Activated CD8-positive, alpha-beta memory T cell treated with anti-CD3 and anti-CD28 coated beads for 1 hour (primary cell): ENCODE measurements at places on chromosomes 4 and X.

DNA sequence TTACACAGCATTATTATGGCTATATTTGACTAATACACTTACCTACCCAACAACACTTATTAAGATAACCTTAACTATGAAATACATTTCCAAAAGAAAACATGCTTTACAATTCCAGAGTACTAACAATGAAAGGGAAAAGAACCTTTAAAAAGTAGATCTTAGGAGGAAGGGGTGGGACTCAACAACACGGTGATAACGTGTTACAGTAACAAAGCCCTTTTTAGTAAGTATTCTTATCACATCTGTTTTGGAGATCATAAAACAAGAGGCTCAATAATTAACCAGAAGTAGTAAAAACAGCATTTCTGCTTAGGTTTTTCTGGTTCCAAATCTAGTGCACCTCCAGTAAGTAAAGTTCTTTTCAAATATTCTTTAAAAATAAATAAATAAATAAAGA is 202.1 kb upstream of the SLC7A11 start:
- no peak for DNase-seq

DNA sequence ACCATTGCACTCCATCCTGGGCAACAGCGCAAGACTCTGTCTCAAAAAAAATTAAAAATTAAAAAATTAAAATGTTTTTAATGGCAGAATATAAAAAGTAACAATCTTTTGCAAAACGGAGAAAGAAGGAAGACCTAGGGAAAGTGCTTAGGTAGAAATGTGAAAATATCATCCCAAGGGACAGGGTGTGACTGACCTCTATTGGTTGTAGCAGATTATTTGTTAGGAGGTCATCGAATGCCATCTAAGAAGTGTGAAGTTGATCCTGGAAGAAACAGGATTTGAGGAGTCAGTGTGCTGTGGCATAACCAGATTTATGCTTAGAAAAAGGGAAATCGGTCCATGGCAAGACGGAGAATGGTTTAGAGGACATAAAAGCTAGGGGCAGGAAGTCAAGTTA is 18.1 kb upstream of the C4orf36 start:
- DNase-seq = no peak

DNA sequence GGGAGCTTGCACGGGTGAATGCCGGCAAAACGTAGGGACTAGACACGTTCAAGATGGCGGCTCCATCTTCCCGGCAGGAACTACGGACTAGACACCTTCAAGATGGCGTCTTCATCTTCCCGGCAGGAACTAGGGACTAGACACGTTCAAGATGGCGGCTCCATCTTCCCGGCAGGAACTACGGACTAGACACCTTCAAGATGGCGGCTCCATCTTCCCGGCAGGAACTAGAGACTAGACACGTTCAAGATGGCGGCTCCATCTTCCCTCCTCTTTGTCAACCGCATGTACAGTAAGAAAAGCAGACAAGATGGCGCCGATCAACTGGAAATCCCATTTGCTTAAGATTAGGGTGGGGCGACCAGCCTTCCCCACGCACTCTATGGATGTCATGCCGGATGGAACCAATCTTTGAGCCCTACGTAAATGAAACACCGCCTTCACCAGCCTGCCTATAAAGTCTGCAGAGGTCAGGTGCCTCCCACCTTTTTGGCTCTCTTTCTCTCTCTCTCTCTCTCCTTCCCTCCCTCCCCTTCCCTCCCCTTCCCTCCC is 222.4 kb downstream of the CRLF2 start:
- DNase-seq = peak; percentile 3

GRCh38 chrX:121161501-121161933 is 114.1 kb downstream of the GLUD2 start:
- DNase-seq = no peak

DNA sequence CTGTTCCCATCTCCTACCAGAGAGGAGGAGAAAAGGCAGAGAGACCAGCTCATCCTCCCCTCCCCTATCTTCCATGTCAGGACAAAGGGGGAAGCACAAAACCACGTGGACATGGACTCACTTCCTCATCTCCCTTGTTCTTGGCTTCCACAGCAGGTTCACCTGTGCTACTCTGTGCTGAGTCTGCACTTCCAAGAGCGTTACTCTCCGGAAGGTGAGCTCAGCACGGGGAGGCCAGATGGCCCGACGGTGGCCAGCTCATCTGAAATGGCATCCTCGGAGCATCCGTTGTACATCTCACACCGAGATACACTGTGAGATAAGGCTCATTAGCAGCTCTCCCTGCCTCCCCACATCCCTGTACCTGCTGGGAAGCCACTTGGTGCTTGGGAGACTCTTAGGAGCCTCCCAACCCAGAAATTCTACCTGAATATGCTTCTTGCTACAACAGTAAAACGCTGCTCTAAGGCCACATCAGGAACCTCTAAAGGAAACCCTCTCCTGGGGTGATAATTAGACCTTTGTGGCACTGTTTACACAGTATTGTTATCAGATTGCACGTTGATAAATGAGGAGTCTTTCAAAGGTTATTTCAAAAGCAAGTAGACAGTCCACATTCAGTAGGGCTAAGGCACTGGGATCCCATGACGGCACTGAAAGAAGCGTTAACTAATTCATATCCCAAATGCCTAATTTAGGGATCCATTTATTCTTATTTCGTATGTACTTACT is 19.4 kb downstream of the LGI2 start:
- DNase-seq = no peak

DNA sequence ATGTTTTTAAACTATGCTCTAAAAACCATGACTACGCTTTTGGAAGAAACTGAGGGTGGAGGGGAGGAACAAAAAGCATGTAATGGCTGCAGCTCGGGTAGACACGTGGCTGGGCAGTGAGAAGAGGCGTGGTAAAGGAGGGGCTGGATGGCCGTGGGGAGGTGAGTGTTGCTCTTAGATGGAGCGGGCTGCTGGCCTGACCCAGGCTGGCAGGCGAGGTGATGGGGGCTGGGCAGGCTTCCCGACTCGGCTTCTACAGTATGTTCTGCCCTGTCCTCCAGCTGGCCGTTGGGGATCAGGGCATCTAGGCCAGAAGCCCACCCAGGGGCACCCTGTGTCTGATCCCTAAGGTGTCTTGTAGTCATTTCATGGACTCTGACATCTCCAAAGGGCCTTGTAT is 60.7 kb downstream of the EFHC2 start:
- DNase-seq = no peak

DNA sequence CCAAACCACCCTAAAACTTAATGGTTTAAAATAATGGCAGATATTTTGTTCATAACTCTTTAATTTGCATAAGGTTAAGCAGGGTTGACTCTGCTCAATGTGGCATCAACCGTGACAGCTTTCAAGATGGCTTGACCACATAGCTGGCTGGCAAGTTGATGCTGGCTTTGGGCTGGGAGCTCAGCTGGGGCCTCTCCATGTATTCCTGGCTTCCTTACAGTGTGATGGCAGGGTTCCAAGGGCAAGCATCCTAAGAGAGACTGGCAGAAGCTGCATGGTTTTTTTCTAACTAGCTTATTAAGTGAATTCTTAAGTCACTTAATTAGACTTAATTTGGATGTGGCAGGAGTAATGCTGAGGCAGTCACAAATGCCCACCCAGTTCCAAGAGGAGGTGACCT is 4.5 kb downstream of the RP2 start:
- no peak for DNase-seq

GRCh38 chrX:33194876-33195433 is 16.4 kb downstream of the DMD start:
- no peak for DNase-seq

DNA sequence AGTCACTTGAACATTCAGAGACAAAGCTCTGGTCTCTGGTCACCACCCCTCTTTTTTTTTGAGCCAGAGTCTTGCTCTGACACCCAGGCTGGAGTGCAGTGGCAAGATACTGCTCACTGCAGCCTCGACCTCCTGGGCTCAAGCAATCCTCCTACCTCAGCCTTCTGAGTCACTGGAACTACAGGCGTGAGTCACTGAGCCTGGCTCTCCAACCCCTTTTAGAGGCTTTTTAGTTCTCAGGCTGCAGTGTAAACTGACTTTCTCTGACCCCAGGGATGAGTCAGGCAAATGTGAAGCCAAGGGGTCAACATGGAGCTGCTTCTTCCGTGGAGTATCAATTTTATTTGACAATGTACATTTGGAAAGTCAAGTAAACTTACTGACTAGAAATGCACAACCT is 229.2 kb downstream of the PTTG2 start:
- DNase-seq = no peak

DNA sequence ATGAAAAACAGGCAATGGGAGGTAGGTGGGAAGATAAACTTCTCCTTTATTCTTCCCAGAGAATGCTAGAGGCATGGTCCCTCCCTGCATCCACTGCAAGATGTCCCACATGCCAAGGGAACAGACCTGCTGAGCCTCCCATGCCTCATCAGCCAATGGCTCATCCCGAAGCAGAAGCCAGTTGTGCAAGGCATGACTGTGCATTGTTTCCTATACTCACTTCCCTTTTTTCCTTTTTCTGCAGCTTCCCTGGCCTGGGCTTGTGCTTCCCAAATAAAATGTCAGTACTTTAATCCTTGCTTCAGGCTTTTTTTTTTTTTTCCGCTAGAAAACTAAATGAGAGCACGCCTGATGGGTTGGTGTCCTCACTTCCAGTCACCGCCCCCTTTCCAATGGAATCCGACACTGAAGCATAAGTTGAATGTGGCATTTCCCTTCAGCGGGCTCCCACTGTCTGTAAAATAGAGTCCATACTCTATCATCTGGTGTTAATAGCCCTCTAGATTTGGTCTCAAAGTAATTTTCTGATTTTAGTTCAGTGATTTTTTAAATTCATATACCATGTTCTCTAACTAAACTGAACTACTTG is 239.0 kb upstream of the JADE1 start:
- DNase-seq = no peak

- no peak for DNase-seq
Measured at GRCh38 chr4:40228497-40229365, 31.9 kb downstream of the RHOH start.

DNA sequence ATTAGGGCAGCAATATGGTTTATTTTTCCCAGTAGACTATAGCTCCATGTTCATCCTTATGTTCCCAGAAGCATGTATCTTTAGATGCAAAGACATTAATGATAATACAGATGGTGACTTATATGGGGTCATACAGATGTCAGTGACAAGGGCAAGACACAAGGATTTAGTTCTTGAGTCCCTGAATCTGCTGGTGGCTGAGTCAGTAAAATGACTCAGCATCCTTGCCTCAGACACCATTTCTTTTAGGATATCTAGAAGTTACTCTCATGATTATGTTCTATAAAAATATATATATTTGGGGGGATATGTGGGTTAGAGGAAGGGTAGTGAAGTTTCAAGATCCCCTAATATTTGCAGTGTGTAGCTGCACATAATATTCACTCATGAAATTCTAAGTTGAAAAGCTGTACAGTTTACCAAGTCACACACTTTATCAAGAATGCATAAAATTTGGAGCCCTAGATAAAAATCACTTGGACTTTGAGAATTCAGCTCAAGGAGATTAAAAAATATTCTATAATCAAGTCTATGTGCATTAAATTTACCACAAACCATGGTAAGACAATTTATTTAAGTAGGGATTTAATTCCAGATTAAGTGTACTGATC is 101.9 kb downstream of the LNX1 start:
- DNase-seq = no peak

DNA sequence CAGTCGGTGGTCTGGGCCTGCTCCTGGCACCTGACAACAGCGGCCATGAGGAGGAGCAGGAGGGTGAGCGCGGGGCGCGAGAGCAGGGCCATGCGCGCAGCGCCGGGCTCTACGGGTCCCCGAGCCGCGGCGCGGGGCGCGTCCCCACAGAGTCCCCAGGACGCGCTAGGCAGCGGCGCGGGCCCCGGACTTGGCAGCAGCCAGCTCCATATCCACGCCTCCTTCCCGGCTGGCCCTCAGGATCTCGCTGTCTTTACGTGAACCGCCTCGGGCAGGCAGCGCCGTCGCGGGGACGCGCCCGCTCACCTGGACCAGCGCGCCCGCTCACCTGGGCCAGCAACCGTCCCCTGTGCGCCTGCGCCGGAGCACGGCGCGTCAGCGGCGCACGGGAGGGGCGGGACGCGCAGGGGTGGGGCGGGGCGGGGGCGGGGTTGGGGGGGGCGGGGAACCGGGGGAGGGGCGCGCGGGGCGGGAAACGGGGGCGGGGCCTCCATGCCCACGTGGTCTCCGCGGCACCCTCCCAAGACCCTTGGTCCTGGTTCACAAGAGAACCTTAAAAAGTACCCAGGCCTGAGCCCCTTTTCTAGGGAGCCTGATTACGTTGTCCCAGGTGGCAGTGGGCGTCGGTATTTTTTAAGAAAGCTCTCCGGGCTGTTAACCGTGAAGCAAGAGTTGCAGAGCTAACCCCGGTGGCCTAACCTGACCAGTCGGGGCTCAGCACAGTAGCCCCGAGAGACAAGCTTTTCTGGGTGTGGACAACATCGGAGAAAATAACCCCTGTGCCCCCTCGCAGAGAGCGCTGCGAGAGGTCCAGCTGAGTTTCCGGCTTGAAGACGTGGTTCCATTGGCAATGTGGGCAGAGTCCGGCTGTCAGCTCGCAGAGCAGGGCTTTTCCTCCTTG is at the start of gene PLA2G12A:
Gene PLA2G12A, minus strand, starts transcription at position 353 of the 901 bp plus-strand sequence. Its CDS starts 261 bp downstream, at position 92.
- peak; percentile 68 for DNase-seq

DNA sequence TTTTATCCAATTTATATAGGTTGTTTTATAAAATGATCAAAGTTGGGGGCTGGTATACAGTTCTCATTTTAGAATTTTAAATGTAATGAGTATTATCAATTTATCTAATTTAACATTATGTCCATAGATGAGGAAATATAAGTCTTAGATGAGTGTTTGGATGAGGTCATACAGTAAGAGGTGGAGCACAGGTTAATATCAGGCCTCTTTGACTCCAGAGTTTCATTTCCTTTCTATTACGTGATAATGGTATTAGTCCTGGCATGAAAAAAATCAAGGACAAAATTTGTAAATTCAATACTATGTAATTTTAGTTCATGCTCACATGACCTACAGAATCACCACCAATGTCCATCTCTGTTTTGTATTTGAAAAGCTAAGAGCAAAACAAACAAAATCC is 269.8 kb downstream of the FSTL5 start:
- DNase-seq = no peak

- no peak for DNase-seq
Measured at GRCh38 chr4:170770664-170771063, 680.9 kb upstream of the AADAT start.

DNA sequence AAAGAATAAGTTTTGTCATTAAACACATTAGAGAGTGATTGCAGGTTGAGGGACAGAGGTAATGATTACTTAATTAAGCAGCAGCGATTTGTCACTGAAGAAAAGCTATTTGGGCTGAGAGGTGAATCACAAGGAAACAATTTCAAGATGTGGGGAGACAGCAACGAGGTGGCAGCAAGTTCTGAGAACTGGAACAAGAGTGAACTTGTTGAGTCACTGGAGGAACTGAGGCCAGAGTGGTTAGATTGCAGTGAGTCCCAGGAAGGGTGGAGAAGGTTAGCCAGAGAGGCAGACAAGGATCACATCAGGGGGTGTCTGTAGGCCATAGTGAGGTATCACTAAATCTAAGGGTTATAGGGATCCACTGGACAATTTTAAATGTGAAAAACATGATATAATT is 57.9 kb upstream of the TMPRSS11A start:
- no peak for DNase-seq

DNA sequence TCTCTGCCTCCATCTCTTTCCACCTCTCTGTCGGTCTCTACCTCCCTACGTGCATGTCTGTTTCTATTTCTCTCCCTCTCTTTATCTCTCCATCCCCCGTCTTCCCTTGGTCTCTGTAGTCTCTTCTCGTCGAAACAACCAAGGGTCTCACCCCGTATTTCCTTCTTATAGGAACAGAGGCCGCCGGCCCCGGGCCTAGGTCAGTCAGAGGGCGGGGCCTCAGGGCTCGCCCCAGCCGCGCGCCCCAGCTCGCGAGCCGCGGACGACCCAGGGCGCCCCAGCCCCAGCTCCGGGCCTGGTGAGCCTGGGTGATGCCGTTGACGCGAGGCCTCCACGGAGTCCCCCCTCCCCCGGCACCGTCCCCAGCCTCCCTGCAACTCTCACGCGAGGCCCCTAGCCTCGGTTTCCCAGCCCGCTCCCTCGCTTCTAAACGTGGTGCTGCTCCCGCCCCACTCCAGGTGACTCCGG is 6.6 kb downstream of the TIMM17B start:
- DNase-seq = no peak
